ENCODE measurements at places on chromosomes 11 and 22.

GRCh38 chr11:20360650-20361049 is 2.9 kb upstream of the HTATIP2 start:
- DNase-seq = no peak

- DNase-seq = no peak
These were observed 189.9 kb downstream of the ARHGAP42 start for GRCh38 chr11:100876815-100877520.

- no peak for DNase-seq
These were observed 8.9 kb upstream of the CLMP start for GRCh38 chr11:123203934-123204333.

DNA sequence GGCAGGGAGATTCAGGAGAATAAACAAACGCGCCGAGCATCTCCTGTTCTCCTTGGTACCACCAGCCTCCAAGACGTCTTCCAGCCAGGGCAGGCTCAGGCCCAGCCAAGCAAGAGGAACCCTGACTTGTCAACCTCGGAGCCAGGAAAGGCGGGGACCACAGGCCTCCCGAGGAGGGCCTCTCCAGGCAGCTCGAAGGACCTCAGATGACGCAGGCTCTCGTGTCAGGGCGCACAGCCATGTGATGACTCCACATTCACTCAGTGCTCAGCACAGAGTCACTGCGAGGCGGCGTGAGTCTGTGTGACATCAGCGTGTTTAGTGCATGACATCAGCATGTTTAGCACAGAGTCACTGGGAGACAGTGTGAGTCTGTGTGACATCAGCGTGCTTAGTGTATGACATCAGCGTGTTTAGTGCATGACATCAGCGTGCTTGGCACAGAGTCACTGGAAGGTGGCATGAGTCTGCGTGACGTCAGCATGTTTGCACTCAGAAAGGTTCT is 241.4 kb downstream of the BRD1 start:
- DNase-seq = no peak

DNA sequence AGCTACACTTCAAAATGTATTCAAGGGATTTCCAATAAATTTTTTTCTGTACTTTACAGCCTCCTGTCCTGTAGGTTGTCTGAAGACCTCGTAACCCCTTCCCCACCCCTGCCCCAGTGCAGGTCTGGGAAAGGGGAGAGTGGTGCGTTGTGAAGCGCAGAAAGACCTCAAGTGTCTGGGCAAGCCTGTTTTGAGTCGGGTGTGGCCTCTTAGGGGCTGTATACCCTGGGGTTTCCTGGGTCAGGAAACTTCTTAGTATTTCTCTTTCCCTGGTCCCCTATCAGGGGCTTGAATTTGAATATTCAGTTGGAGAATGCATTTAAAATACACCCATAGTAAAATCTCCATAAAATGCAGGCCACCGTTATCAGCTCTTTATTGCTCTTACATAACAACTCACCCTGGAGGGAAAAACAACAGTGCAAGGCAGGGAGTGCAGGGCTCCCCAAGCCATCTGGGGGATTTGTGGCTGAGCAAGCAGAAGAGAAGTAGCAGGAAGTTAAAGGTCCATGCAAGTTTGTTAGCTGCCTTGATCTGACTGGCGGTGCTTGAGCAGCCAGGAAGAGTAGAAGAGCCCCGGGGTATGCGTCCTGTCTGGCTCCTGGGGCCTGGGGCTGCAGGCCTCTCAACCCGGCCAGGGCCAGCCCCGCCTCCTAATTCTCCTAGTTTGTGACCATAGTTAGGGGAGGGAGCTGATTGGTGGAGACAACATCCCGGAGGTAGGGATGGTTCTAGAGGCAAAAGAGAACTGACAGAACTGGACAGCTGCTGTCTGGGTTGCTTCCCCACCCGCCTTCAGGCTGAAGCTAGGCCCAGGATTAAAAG is 25.7 kb downstream of the ARHGAP1 start:
- no peak for DNase-seq
